Dermis blood vessel endothelial cell (primary cell): ENCODE measurements at places on chromosomes 5 and 9. TPM values are rescaled to one million over a fixed set of nuclear protein-coding genes. Genes with fewer than 3 reads are reported as not detected.
A peak's percentile ranks its signal among the peaks of the same experiment; 100 is the strongest.

Gene CBY3
- total RNA-seq: not detected in 2 replicates

Gene RNF20
- 36.8 and 42.5 TPM in 2 replicates for total RNA-seq

Gene RNF183
- total RNA-seq: not detected in 2 replicates

Gene UBQLN1
- 140 and 180 TPM in 2 replicates for total RNA-seq

Gene HDAC3
- total RNA-seq: 43.7 and 45.0 TPM in 2 replicates

Gene MACIR
- total RNA-seq: 9.4 and 11.9 TPM in 2 replicates

GRCh38 chr9:128118472-128118857 is 9.1 kb downstream of the PTGES2 start:
- DNase-seq: no peak

DNA sequence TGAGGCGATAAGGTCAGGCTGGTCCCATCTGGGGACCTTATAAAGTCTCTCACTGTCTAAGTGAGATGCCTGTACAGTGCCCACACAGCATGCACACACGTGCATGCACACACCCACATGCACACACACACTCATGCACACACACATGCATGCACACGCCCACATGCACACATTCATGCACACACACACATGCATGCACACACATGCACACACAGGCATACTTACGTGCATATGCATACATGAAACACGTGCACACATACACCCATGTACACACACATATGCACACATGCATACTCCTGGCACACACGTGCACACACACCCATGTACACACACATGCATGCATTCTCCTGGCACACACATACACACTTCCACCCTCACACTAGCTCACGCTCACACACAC is 12.2 kb downstream of the COL23A1 start:
- DNase-seq: no peak

- no peak for DNase-seq
Measured at GRCh38 chr9:82436475-82436874, 447.9 kb downstream of the SPATA31D1 start.

- DNase-seq: no peak
Measured at GRCh38 chr5:126591549-126591948, 3.5 kb downstream of the ALDH7A1 start.

DNA sequence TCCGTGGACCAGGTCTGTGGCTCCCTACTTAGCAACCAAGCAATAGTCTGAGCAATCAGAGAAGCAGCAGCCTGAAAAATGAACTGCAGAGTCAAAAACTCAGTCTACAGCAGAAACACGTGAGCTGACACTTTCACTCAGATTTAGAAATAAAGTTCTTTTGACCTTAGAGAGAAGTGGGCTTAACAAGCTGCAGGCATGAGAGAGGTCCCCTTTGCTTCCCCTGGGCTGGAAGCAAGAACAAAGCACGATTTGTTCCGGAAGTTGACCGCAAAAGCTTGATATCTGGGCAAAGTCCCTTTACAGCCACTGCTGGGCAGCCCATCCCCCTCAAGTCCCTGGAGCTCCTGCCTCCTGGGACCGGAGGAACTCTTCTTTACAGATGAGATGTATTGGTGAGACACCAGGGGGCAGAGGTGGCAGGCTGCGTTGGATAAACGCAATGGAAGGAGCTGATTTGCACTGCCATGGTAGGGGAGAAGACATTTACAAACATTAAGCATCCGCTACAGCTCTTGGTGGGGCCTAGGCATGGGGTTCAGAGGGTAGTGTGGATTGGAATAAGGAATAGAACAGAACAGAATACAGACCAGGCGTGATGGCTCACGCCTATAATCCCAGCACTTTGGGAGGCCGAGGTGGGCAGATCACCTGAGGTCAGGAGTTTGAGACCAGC is 5.8 kb upstream of the SOWAHA start:
- no peak for DNase-seq

- peak; percentile 80 for DNase-seq
Measured at GRCh38 chr5:34627794-34628193, 28.3 kb upstream of the RAI14 start.

DNA sequence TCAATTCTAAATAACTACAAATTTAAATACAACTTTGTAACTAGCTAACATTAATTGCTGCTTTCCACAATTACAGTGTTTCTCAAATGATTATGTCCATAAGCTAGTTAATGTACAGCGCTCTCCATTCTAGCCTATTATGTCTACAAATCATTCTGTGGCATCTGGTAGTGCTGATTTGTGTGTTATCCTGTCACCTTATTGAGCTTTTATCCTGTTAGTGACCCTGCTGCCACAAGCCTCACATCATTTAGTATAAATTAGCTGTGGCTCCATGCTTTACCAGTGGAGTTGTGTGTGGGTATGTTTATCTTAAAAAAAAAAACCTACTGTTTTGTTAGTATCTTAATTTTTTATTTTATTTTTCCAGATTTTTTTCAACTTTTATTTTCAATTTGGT is 112.6 kb upstream of the PJA2 start:
- DNase-seq: no peak

DNA sequence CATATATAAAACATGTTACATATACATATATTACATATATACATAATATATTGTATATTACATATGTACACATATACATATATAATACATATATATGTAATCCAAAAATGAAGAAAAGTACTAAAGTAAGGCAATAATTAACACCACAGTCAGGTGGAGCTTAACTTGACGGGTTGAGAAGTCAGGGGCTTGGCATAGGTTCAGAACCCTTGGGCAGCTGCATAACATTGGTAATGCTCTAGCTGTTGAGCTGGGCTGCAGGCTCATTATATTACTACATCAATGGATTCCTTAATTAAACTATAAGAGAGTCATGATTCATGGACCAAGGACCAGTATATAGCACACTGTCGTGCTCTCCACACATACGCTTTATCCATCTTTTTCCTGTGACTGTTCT is 435.2 kb upstream of the ADAMTS16 start:
- no peak for DNase-seq

GRCh38 chr9:126674365-126675146 is 60.8 kb downstream of the LMX1B start:
- no peak for DNase-seq

GRCh38 chr9:134407121-134407779 is 81.0 kb downstream of the RXRA start:
- DNase-seq: peak; percentile 95

DNA sequence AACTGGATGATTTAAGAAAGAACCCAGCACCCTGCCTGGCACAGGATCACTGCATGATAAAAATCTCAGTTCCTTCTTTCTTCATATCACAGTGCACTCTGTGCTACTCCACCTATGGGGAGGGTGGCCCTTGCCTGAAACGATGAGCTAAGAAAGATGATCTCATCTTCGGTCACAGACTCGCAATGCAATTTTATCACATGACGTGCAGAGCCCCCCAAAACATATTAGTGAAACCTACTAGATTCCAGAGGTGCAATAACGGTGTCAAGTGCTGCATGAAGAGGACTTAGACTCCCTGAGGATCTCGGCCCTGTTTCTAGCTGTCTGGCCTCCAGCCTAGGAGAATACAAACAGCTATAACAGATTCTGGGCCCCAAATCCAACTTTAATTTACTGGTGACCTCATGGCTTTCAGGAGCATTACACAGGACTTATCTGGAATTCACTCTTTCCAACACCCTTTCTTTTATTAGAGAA is 104.0 kb downstream of the EBF1 start:
- DNase-seq: no peak

DNA sequence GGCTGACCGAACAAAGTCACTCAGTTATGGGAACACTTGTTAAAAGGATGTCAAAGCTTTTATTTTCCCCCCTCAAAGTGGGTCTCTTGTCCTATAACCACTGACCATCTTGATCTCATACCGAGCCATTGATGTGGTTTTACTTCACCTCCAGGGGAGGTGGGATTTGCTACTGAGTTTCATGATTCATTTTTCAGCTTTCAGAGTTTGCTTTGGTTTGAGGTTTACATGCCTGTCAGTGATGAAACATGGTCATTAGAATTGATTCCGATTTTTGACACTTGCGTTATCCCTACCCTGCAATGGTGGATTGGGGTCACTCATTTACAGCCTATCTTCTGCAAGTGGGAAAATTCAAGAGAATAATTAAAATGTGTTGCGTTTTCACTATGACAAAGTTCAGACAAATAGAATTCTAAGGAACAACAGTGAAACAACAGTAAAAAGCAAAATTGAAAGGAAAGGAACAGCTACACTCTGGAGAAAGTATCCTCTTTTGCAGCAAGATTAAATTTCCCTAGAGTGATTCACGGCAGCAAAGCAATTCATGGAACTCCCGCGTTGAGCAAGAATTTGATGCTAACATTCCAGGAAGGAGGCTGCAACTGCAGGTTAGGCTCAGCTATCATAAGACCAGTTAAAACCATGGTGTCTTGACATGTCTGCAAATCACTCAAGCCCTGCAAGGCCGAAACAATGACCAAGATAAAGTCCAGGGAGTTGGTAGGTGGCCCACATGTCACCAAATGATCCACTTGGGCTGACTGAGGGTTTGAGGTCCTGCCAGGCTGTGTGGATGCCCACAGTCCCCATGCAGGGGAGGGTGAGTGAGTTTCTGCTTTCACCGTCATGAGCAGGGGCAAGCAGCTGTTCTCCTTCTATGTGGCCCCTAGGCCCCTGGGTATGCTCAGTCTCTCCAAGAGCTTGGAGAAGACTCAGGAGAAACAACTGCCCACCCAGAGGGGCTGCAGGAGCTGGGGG is 9.4 kb downstream of the GADD45G start:
- DNase-seq: no peak

GRCh38 chr9:117777823-117778222 is 73.6 kb downstream of the TLR4 start:
- no peak for DNase-seq

DNA sequence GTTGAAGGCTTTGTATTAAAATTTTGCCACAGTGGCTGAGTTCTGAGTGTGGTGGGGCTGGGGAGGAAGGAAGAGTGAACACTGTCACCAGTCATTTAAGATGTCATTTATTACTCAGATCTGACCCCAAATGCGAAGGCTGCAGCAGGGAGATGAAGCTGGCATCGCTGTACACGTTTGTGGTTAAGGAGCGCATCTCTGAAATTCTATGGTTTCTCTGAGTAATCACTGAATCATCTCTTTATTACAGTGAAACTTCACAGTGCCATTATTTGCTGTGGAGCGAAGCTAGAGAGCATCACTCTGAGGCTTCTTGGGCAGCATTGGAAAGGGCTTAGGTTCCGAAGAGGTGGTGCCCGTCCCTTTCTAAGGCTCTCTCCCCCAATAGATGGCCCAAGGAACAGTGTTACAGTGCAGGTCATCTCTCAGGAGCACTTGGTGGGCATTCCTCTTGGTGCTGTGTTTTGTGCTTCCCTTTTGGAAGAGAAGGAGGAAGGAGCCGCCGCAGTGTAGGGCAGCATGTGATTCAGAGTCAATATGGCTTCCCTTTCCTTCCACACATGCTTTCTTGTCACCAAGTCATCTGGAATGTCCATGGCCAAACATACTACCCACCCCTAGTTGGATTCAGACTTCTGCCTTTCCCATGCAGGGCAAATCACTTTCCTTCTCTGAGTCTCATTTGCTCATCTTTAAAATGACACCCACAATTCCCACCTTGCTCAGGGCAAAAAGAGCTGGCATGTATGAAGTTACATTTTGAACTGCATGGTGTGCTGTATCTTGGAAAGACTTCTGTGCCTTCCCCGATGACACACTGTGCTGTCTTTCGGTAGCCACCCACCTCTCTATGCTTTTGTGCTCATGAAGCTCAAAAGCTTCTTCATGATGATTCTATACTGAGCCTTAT is 9.3 kb upstream of the TEX48 start:
- peak; percentile 26 for DNase-seq
